NCI-H526 treated with DMSO at 0.1 percent for 48 hours (cell line): ENCODE measurements at places on chromosomes 1 and 21.

GRCh38 chr1:39310015-39310414, 105.5 kb downstream of the MACF1 start:
- DNase-seq, result no peak

DNA sequence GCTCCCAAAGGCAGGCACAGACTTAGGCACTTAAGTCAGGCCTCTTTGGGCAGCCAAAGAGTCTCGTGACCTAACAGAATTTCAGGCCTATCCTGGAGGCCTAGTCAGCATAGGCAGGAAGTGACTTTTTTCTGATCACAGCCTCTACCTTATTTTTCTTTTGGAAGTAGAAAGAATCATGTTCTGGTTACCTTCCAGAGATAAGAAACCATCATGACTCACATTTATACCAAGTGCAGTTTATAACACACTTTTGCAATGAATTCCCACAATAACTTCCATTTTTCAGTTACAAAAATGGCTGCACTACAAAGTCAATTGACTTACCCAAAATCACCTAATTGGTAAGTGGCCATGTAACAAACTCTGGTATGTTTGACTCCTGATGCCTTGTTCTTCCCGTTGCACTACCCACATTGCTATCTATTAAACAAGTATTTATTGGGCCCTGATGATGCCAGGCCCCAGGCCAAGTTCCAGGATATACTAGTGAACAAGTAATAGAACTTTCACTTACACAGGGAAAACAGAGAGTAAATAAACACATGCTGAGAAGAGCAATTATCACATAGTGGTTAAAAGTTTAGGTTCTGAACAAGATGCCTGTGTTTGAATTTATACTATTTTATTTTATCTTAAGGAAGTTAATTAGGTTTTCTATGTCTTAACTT, 74.3 kb downstream of the SH3GLB1 start:
- no peak for DNase-seq

- DNase-seq, result peak; percentile 89
Observed at GRCh38 chr1:145977486-145978470, 13.3 kb downstream of the POLR3GL start.

- DNase-seq, result peak; percentile 52
Observed at GRCh38 chr1:31815752-31816500, at the start of gene SPOCD1. SPOCD1 (minus strand) TSS chr1:31816022; CDS start chr1:31815333, 689 bp downstream.

DNA sequence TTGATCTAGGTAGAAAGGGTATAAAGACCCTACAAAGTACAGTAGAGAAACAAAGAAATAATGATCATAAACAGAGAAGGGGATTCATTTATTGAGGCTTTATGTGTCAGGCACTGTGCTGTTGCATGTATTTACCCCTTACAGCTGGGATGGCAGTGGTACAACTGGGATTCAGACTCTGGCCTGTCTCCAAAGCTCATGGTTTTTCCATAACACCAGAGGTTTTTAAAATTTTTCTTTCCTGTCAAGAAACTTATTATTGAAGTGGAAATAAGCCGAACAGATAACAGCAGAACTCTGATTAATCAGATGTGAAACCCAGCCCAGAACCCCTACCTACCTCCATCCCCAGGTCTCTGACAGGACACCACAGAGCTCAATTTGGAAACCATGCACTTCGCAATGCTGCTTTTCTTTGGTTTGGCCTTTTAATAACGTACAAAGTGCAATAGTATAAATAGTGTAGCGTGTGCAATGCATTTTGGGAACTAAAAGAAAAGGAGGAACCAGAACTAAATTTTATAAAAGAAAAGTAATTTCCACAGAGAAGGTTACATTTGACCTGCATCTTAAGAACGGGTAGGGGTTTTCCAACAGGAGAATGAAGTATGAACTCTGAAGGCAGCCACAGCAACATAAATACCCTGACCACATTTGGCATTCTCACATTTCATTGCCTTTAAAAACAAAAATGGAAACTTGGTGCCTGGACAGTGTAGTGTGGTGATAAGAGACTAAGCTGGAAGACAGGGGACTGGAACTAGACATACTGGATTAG, 92.0 kb upstream of the S1PR1 start:
- no peak for DNase-seq

GRCh38 chr1:226915672-226915995, 24.5 kb upstream of the COQ8A start:
- DNase-seq, result no peak

DNA sequence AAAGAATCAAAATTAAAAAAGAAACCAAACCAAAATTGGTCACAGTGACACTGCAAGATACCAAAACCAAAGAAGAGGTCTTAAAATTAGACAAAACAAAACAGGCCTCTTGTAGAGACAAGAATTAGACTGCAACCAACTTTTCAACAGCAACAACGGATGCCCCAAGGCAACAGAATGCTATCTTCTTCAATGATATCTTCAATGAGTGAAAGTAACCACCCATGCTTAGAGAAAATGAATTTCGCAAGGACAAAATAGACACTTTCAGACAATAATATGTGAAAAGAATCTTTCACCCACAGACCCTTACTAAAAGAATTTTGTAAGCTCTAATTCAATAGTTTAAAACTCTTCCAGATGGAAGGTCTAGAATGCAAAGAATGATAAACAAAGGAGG, 41.7 kb downstream of the USP48 start:
- DNase-seq, result no peak

DNA sequence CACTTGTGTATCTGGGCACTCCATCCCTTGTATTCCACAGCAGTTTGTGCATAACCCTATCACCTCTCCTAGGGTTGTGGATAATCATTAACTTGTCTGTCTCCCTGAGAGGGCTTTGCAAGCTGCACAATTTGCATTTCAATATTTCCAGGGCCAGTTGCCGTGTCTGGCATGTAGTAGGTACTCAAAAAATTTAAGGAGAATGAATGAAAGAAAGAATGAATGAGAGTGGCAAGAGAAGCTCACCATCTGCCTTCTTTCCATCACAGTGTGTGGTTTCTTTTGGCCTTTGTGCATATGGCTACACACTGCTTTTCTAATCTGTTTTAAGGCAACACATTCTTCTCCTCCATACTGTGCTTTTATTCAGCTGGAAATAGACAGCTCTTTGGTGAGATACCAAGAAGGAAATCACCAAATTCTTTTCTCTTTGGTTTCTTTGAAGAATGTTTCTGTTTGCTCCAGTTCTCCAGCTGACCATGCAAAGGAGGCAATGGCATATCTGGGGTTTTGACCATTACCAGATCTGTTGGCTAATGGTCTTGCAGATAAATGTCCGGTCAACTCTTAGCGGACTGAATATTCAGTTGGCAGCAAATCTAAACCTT, 49.4 kb downstream of the NGF start:
- peak; percentile 48 for DNase-seq

DNA sequence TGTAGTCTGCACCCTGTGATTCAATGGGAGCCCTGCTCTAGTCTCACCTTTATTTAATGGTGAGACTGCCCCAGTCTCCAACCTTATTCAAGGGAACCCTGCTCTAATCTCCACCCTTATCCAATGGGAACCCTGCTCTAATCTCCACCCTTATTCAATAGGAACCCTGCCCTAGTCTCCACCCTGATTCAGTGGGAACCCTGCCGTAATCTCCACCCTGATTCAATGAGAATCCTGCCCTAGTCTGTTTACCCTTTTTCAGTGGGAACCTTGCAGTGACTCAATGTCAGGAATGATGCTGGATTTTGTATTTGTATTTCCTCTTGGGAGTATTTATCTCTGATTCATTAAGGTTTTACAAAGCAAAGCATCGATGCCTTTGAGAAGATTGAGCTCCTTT, 39.5 kb downstream of the TRPM2 start:
- DNase-seq, result no peak

GRCh38 chr1:74995821-74996220, 138.4 kb upstream of the LHX8 start:
- DNase-seq, result no peak

GRCh38 chr1:91450260-91450659, 45.6 kb upstream of the HFM1 start:
- peak; percentile 9 for DNase-seq

DNA sequence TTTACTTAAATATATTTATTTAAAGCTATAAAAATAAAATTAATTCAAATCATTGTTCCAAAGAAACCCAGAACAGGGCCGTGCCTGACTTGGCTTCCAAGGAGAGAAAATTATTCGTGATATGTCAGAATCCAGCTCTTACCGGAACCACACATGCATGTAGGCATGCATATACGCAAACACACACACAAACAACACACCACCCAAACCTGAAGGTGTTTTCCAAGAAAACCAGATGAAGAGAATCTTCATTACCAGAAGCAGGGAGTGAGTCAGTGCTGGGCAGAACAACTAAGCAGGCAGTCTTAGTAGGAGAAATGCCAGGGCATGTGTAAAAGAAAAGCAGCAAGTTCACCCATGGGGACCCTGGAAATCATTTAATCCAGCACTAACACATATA, 432.0 kb upstream of the BEND5 start:
- no peak for DNase-seq

- DNase-seq, result no peak
Observed at GRCh38 chr1:39087435-39087834, 61.3 kb downstream of the NDUFS5 start.

DNA sequence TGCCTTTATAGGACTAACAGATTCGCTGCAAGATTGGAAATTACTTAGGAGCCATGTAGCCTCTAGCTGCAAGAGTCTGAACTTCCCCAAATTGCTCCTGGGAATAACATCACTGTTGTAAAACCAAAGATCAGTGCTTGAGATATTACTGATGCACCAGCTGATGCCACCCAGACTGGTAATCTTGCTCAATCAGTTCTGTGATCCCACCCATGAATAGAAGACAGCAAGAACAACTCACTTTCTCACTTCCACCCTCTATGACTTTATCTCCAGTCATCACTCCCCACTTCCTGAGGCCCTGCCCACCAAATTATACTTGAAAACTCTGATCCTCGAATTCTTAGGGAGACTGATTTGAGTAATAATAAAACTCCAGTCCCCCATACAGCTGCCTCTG, 1011.1 kb downstream of the PLA2G4A start:
- no peak for DNase-seq

DNA sequence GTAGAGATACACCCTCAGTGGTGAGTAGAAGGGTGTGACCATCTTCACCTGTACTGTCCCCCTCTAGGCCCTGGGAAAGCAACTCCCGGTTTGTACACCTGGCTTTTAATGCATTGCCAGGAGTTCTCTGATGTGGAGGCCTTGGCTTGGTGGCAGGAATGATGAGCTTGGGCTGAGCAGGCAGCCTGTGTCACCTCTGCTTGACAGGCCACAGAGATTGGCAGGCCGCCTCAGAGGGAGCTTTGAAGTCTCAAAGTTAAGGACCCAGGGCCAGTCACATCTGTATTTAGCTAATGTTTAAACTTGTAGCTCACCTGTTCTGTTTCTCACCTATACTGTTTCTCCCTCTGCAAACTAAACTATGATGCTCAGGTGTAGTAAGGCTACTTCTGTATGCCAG, 28.5 kb downstream of the HUNK start:
- no peak for DNase-seq

DNA sequence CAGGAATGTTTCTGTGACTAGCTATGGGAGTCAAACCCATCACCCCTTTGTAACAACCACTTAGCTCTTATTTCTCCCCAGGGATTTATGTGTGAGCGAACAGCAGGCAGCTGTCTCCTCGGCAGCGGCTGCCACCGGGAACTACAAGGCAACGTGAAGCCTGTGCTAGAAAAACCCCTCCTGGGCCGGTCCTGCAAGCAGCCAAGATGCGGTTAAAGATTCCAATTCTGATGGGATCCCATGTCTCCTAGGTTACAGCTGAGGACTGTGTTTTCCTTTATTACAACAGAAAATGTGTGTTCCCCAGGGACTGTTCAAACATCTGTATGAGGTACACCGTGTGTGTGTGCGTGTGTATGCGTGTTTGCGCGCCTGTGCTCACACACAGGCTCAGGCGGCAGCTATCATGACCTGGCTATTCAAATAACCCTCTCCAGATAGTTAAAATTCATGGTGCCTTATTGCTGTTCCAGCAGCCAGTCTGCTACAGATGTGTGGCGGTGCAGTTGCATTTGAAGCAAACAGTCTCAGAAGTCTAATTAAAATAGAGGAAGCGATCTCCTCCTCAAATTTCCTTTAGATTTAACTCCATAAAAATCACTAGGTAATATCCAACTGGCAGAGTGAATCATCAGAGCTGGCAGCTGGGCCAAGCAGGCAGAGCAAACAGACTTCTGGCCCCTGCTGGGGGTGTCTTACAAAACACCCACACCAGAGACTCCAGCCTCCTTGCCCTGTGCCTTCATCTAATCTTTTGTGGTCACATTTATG, 68.0 kb downstream of the LMX1A start:
- peak; percentile 97 for DNase-seq

DNA sequence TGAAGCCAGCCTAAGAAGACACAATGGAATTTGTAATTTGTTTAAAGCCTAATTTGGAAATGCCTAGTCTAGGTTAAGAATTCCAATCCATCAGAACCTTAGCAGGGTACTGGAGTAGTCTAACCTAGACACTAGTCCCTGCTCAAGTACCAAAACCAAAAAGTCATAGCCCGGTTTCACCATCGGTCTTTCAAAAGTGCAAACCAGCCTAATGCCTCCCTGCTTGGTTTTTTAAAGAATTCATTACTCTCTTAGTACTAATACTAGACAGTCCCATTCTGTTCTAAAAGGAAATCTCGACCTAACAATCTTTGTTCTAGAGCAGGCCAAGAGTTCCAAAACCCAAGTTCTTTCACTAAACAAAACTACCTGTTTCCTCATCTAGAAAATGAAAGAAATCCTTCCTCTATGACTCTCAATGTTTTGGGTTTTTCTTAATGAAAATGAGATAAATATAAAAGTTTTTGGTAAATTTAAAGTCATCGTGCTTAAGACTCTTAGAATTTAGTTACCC, 2.6 kb downstream of the PUM1 start:
- DNase-seq, result no peak

DNA sequence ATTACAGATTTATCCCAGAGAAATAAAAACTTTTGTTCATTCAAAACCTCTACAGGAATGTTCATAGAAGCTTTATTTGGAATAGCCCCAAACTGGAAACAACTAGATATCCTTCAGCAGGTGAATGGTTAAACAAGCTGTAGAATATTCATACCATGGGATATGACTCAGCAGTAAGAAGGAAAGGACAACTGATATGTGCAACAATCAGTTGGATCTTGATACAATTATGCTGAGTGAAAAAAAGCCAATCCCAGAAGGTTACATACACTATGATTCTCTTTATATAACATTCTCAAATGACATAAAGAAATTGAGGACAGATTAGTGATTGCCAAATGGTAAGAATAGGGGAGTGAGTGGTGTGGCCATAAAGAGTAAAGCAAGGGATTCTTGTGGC, 376.7 kb downstream of the S1PR1 start:
- no peak for DNase-seq

DNA sequence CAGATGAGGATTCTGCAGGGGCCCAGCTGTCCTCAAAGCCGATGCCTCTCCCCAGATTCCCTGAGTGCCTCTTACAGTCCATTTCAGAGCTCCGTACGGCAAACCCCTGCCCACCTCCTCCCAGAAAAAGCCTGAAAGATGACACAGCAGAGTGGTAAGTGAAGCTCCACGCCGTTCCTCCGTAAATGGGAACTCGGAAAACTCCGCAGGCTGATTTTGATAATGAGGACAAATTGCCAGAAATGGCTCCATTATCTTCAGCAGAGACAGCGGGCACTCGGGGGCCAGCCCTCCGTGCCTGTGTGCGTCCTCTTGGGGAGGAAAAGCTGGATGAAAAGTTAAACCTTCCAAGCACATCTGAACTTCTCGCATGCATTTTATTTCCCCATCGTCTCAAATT, 81.1 kb downstream of the NPHP4 start:
- no peak for DNase-seq
